ENCODE measurements at places on chromosomes 7 and 10. TPM values are rescaled to one million over a fixed set of nuclear protein-coding genes. Genes with fewer than 3 reads are reported as not detected.

FOXI2 gene
- total RNA-seq = 0.74 TPM

PRKG1 gene
- total RNA-seq = 15.3 TPM

TMEM196 gene
- total RNA-seq = not detected

CEP55 gene
- 15.5 TPM for total RNA-seq

CDH23 gene
- total RNA-seq = 81.7 TPM

DDX56 gene
- total RNA-seq = 58.8 TPM

GLI3 gene
- total RNA-seq = 5.0 TPM

HYAL4 gene
- 3.6 TPM for total RNA-seq

LIPM gene
- not detected for total RNA-seq

ITPRID1 gene
- 2.3 TPM for total RNA-seq

MET gene
- 3.2 TPM for total RNA-seq

ZP3 gene
- total RNA-seq = 3.5 TPM

PON1 gene
- 1.2 TPM for total RNA-seq

ARHGEF35 gene
- total RNA-seq = 0.87 TPM

ANKRD61 gene
- 8.4 TPM for total RNA-seq

GPR26 gene
- 0.31 TPM for total RNA-seq

FAM25A gene
- not detected for total RNA-seq

CPA4 gene
- total RNA-seq = 0.68 TPM

IFIT1 gene
- total RNA-seq = 15.3 TPM

IL6 gene
- total RNA-seq = not detected

ADARB2 gene
- total RNA-seq = 13.0 TPM

MMP21 gene
- total RNA-seq = 0.31 TPM

ERVW-1 gene
- 16.5 TPM for total RNA-seq

CPXM2 gene
- total RNA-seq = 17.5 TPM

OPN1SW gene
- total RNA-seq = not detected

GATA3 gene
- total RNA-seq = 1.9 TPM

ZNF425 gene
- 4.3 TPM for total RNA-seq

PRKCQ gene
- total RNA-seq = 3.0 TPM

HIF1AN gene
- total RNA-seq = 30.9 TPM

INMT gene
- 68.4 TPM for total RNA-seq

MYL10 gene
- not detected for total RNA-seq

CYP2C19 gene
- not detected for total RNA-seq

ADAM12 gene
- total RNA-seq = 6.1 TPM

GRM8 gene
- 7.1 TPM for total RNA-seq

TWNK gene
- 24.4 TPM for total RNA-seq
